ENCODE measurements at places on chromosomes 6 and 20.

DNA sequence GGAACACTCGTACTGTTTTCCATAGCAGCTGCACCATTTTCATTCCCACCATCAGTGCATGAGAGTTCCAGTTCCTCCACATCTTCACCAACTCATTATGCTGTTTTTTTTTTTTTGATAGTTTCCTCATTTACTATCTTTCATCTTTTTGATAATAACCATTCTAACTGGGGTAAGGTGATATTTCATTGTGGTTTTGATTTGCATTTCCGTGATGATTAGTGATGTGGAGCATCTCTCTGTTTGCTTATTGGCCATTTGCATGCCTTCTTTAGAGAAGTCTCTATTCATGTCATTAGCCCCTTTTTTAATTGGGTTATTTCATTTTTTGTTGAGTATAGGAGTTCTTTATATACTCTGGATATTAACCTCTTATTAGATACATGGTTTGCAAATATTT is 25.9 kb downstream of the ACTR5 start:
- DNase-seq = no peak

DNA sequence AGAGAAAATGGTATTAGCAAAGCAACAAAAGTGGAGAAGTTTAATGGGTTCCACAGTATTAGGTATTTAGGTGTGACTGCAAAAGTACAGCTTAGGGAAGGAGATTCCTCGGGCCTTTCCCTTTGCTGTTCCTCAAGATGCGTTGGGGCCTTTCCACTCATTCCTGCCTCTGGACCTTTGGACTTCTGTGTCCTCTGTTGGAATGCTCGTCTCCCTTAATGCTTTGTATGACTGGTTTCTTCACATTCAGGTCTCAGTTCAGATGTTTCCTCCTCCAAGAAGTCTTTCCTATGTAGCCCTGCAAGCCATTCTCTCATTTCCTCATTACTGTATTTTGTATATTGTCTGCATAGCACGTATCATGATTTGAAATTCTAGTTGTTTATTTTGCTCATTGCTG is 39.6 kb downstream of the CTNNBL1 start:
- DNase-seq = no peak

- no peak for DNase-seq
Measured at GRCh38 chr6:168258795-168259194, 60.8 kb downstream of the DACT2 start.

- no peak for DNase-seq
Measured at GRCh38 chr20:39195582-39196021, 233.5 kb downstream of the DHX35 start.

DNA sequence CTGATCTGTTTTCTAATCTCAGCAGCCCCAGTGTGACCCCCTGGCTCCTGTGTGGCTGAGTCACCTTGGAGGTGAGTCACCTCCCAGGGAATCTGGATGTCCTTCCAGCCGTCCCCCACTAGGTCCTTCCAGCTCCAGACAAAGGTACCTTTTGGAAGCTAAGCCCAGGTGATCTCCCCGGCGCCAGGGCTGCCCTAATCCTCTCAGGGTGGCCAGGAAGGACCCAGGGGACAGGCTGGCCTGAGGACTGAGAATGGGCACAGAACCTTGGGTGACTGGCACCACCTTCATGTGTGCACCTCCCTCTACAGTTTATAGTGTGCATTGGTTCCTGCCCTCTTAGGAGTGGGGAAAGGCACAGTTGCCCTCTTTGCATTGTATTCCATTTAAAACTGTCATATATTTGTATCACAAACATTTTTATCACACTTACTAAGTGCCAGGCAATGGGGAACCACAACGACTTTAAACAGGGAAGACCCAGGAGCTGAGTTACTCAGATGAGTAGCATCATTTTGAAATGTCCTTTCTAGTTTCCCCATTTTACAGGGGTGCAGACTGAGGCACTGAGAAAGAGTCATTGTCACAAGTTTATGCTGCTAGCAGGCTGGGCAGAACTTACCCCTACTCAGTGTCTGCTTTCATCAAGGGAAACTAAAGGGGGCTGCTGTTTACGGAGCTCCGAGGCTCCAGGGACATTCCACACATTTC is 2.6 kb upstream of the BPIFB4 start:
- DNase-seq = no peak

DNA sequence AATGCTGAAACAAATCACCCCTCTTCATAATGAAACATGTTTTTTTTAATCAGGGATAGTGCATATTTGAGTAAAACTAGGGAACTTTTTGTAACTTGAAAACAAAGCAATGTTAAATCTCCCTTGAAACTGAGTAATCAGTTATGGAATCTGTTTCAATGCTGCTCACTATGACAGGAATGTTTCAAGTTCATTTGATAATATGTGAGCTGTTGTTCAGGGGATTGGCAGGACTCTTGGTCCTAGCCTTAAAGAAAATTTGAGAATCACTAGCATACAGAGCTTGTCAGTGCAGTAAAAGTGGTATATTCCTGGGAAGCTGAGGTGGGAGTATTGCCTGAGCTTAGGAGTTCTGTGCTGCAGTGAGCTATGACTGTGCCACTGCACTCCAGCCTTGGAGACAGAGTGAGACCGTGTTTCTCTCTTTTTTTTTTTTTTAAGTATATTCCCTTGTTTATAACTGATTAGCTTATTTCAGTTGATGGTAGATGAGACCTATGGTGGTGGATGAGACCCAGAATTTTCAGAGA is 21.6 kb upstream of the CALHM6 start:
- DNase-seq = no peak

DNA sequence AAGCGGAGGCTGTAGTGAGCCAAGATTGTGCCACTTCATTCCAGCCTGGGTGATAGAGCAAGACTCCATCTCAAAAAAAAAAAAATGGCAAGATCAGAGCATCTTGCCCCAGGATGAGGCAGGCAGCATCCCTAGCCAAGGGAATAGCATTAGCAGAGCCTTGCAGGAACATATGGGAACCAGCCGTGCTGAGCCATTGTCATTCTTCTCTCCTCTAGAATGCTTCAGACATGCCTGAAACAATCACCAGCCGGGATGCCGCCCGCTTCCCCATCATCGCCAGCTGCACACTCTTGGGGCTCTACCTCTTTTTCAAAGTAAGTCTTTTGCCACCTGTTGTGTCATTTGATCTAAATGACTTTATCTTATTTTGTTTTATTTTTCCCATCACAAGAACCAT is 13.0 kb downstream of the HM13 start:
- DNase-seq = no peak

GRCh38 chr6:42864602-42865001 is 14.8 kb upstream of the RPL7L1 start:
- DNase-seq = peak; percentile 22

- DNase-seq = no peak
Measured at GRCh38 chr20:62636446-62636845, 5.9 kb upstream of the SLCO4A1 start.

All from AG08396 (cell line).